Thoracic aorta (tissue), 2 donors: ENCODE measurements at places on chromosomes 7 and 10. TPM values are rescaled to one million over a fixed set of nuclear protein-coding genes. Genes with fewer than 3 reads are reported as not detected.

Gene RBM33
- total RNA-seq, result 64.6 TPM

GRCh38 chr10:125002047-125002422 lies 60.1 kb downstream of the ZRANB1 start:
- peak overlapping the region; percentile 44 for H3K4me3 ChIP-seq
- peaks cover 16% of the 10 kb centered on the region for H3K36me3 ChIP-seq
- H3K27ac ChIP-seq, result peak overlapping the region; percentile 92
- H3K27me3 ChIP-seq, result no peaks in the 10 kb centered on the region
- peaks cover 40% of the 10 kb centered on the region for H3K4me1 ChIP-seq
- DNase-seq, result no peak

DNA sequence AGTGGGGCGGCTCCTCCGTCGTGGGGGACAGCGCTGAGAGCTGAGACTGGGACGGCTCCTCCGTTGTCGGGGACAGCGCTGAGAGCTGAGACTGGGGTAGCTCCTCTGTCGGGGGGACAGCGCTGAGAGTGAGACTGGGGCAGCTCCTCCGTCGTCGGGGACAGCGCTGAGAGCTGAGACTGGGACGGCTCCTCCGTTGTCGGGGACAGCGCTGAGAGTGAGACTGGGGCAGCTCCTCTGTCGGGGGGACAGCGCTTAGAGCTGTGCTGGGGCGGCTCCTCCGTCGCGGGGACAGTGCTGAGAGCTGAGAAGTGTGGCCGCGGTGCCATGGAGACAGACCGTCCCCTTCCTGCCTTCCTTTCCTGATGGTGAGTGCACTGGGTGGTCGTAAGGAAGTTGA lies 136.4 kb downstream of the DYNC2I1 start:
- H3K4me3 ChIP-seq, result no peak overlapping the region
- H3K27me3 ChIP-seq, result no peaks in the 10 kb centered on the region
- no peaks in the 10 kb centered on the region for H3K36me3 ChIP-seq
- DNase-seq, result no peak
- no peak overlapping the region for H3K27ac ChIP-seq

Gene KIAA1549
- 0.95 TPM for total RNA-seq

DNA sequence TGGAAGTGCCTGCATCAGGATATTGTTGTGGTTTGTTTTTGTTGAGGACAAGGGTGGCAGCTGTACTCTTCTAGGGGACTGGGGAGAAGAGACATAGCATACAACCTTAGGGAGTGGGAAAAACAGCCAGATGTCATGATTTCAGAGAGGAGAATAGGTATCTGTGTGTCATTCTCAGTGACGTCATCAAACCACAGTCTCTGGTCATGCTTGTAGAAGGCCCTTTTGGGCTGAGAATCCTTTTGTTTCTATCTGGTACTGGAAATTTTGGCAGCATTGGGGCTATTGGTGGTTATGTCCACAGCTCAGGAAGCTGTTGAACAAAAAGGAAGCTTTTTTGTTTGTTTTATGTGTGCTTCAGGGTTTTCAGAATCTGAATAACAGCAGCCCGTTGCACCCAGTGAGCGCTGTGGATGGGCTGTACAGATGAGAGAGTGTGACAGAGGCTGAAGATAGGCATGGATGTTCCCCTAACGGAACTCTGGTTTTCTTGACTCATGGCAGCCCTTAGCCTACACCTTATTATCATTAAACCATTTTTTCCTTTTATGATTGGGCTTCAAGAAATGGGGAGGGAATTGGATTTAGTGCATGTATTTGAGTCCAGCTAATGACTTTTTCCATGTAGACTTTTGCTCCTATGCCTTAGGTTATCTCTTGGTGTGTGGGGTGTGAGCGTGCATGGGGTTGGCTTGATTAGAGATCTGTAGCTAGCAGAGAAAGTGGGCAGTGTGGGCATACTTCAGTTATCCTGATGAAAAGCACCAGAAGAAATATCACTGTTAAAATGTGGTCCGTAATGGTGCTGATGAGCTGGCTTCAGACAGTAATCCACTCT lies 65.7 kb downstream of the SND1 start:
- H3K27ac ChIP-seq, result no peak overlapping the region
- no peak for DNase-seq
- H3K4me3 ChIP-seq, result no peak overlapping the region
- H3K27me3 ChIP-seq, result no peaks in the 10 kb centered on the region
- H3K4me1 ChIP-seq, result no peaks in the 10 kb centered on the region

DNA sequence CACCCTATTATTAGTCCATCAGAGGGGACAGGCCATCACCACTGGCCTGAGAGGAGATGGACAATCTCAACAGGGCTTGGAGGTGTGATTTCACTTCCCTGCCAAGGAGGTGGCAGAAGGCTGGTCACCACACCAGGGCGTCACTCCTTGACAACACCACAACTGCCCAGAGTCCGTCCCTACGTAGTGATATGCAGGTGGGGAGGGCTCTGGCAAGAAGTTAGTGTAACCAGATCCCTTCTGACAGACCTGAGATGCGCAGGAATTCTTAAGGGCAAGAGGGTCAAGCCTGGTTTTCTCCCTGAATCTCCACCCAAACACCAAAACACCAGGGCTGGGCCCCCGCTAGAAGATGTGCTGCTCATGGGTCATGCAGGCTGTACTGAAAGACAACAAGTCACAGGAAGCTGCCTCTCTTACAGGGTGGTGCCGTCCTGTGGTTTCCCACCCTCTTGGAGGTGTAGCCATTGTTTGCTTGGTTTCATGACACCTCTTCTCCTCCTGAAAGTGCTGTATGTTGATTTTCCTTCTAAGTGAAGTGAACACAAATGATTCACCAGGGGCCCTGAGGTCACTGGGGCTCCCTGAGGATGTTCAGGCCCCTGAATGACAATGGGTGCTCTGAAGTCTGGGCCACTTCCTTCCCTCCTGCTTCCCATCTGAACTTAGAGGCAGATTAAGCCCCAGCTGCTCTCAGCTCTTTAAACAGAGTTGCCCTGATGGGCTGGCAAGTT lies 27.1 kb downstream of the ATXN7L1 start:
- no peaks in the 10 kb centered on the region for H3K4me1 ChIP-seq
- H3K4me3 ChIP-seq, result no peak overlapping the region
- no peak for DNase-seq

Gene SOSTDC1
- 0.63 TPM for total RNA-seq

GRCh38 chr10:43965918-43966570 lies 317.4 kb upstream of the ZNF32 start:
- H3K27ac ChIP-seq, result peak overlapping the region; percentile 8
- H3K4me3 ChIP-seq, result no peak overlapping the region
- no peak for DNase-seq
- H3K4me1 ChIP-seq, result peaks cover 31% of the 10 kb centered on the region
- H3K27me3 ChIP-seq, result no peaks in the 10 kb centered on the region

- H3K27me3 ChIP-seq, result no peaks in the 10 kb centered on the region
- H3K4me1 ChIP-seq, result peaks cover 41% of the 10 kb centered on the region
- H3K27ac ChIP-seq, result no peak overlapping the region
- no peak for DNase-seq
Observed at GRCh38 chr7:35647171-35647574, 47.8 kb downstream of the HERPUD2 start.

GRCh38 chr7:44307301-44307900 lies 18.0 kb downstream of the CAMK2B start:
- DNase-seq, result no peak
- H3K27me3 ChIP-seq, result no peaks in the 10 kb centered on the region
- no peak overlapping the region for H3K27ac ChIP-seq
- H3K36me3 ChIP-seq, result no peaks in the 10 kb centered on the region
- peaks cover 10% of the 10 kb centered on the region for H3K4me1 ChIP-seq

DNA sequence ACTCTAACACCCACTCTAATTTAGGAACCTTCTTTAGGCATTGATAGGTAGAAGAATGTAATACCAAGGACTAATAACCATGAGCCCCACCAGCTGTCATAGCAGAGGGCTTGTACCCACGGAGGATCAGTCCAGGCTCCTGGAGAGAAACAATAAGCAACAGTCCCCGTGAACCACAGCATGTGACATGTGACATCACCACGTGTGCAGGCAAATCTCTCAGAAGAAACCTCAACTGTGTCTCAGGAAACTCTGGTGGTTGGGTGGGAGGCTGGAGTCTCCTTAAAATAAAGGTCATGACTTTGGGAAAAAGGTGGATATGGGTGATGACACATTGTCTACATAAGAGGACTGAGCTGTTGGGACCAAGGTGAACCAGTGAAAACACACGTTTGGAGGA lies 653.9 kb upstream of the FOXK1 start:
- H3K27ac ChIP-seq, result no peak overlapping the region
- H3K4me3 ChIP-seq, result no peak overlapping the region
- H3K36me3 ChIP-seq, result no peaks in the 10 kb centered on the region
- DNase-seq, result no peak

GRCh38 chr7:135291809-135292253 lies 58.2 kb downstream of the STRA8 start:
- no peak overlapping the region for H3K4me3 ChIP-seq
- no peak overlapping the region for H3K27ac ChIP-seq
- DNase-seq, result no peak
- H3K27me3 ChIP-seq, result no peaks in the 10 kb centered on the region

DNA sequence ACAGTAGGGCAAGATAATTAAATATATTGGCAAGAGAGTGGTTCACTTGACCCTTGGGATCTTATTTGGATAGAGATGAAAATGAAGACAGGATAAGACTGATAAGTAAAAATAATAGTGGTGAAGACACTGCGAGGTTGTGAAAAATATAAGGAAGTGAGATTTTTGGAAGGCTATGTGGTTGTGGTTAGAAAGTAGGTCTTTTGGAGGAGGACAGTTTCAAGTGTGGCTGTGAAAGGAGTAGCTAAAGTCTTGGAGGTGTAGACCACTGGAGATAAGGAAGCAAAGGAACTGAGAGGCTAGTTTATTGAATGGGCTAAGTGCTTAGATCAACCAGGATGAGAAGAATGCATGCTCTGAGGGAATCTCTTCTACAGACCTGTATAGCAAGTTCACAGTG lies 11.2 kb downstream of the MIOS start:
- no peaks in the 10 kb centered on the region for H3K36me3 ChIP-seq
- DNase-seq, result no peak
- no peak overlapping the region for H3K27ac ChIP-seq
- H3K27me3 ChIP-seq, result no peaks in the 10 kb centered on the region
- H3K4me3 ChIP-seq, result no peak overlapping the region
- H3K4me1 ChIP-seq, result no peaks in the 10 kb centered on the region

GRCh38 chr10:73163096-73163495 lies 4.7 kb downstream of the ECD start:
- H3K27ac ChIP-seq, result no peak overlapping the region
- peaks cover 36% of the 10 kb centered on the region for H3K4me1 ChIP-seq
- no peak overlapping the region for H3K4me3 ChIP-seq
- H3K36me3 ChIP-seq, result no peaks in the 10 kb centered on the region

Gene TWIST1
- total RNA-seq, result 26.0 TPM

- DNase-seq, result no peak
- no peak overlapping the region for H3K4me3 ChIP-seq
Observed at GRCh38 chr10:27884185-27884641, 114.7 kb downstream of the ODAD2 start.

Gene AKR1E2
- 17.6 TPM for total RNA-seq

DNA sequence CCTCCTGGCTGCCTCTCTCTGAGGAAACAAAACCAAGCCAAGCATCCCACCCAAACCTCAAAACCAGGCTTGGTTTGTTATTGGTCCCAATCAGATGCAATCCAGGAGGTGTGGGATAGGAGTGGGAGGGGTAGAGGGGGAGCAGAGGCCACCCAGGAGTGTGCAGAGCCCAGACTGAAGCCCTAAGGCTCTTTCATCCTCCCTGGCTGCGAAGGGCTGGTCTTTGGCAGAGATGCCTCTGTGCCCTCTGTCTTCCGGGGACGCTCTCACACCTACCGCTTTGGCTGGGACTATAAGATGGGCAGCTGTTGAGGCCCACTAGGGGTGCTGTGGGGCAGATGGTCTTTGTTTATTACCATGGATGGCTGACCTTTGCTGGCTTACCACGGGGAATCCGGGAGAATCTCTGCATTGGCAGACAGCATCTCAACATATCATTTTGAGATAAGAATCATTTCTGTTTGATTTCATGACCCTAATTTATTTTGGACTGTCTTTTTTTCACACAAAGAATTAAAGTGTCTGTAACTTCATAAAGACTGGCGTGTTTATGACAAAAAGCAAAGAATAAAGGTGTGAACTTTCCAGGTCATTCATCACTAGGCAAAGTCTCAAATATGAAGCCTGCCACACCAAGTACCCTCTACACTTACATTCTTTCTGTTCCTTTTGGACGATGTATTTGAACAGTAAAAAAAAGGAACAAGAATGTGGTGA lies 6.5 kb upstream of the DENND2A start:
- no peaks in the 10 kb centered on the region for H3K4me1 ChIP-seq
- H3K36me3 ChIP-seq, result no peaks in the 10 kb centered on the region
- no peaks in the 10 kb centered on the region for H3K27me3 ChIP-seq
- no peak overlapping the region for H3K4me3 ChIP-seq
- H3K27ac ChIP-seq, result no peak overlapping the region

Gene SKAP2
- 29.0 TPM for total RNA-seq

DNA sequence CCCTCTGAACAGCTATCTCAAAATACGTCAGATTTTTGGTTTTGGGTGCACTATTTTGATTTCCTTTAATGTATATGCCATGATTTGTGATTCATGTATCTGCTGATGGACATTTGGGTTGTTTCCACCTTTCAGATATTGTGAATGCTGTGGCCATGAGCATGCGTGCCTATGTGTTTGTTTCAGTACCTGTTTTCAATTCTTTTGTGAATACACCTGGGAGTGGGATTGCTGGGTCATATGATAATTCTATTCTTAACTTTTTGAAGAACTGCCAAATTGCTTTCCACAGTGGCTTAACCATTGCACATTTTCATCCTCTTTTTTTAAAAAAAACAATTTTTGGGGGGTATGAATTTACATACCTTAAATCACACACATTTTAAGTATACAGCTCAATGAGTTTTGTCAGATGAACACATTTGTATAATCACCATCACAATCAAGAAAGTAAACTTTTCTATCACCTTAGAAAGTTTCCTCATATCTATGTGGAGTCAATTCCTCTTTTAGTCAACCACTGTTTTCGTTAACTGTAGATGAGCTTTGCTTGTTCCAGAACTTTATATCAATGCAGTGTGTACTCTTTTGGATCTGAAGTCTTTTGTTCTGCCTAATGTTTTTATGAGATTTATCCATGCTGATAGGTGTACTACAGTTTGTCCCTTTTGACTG lies 36.9 kb downstream of the CYP26A1 start:
- H3K4me1 ChIP-seq, result no peaks in the 10 kb centered on the region
- no peaks in the 10 kb centered on the region for H3K36me3 ChIP-seq
- H3K4me3 ChIP-seq, result no peak overlapping the region
- no peak for DNase-seq
